ENCODE measurements at places on chromosomes 4 and X. TPM values are rescaled to one million over a fixed set of nuclear protein-coding genes. Genes with fewer than 3 reads are reported as not detected.
A peak's percentile ranks its signal among the peaks of the same experiment; 100 is the strongest.

DNA sequence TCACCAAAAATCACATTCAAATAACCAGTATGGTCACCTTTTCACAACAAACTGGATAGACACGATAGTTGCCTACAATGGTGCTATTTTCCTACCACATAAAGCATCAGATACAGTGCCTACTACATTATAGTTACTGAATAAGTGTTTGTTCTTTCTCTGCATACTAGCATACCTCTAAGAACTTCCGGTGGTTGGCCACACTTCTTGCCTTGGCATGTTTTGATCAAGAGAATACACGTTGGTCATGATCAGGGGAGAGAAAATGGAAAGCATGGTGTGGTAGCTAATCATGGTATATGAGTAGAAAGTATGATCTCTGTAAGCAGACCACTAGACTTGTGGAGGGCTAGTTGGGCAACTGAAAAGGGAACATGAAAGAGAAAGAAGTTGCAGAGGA is 322.8 kb upstream of the DIAPH2 start:
- DNase-seq: no peak

GRCh38 chr4:186924723-186925122 is 201.1 kb upstream of the FAT1 start:
- no peak for DNase-seq

Gene SPANXA2
- total RNA-seq: 0.29 TPM

Gene FUNDC1
- total RNA-seq: 10.9 TPM

DNA sequence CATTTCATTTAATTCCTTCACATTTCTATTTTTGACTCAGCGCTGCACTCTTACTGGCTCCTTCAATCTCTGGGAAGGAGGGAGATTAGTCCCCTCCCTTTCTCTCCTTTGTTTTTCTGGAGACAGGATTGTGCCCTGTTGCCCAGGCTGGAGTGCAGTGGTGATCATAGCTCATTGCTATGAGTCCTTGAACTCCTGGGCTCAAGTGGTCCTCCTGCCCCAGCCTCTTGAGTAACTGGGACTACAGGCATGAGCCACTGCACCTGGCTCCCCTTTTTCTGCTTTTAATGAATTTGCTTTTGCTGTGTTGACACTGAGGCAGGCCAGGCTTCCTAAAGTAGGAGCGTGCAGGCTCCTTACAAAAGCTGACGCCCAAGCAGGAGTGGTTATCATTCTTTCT is 10.5 kb downstream of the TBC1D14 start:
- DNase-seq: no peak

- DNase-seq: no peak
Measured at GRCh38 chrX:74449937-74450330, 28.6 kb downstream of the SLC16A2 start.

DNA sequence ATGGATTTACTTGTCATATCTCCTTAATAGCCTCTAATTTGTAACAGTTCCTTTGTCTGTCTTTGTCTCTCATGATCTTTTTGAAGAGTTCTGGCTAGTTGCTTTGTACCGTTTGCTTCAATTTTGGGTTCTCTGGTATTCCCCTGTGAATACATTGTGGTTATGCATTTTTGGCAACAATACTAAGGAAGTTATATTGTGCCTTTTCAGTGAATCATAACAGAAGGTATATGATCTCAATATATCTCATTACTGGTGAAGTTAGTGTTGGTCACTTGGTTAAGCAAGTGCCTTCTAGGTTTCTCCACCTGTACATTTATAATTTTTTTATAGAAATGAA is 48.6 kb downstream of the DCLK2 start:
- no peak for DNase-seq

DNA sequence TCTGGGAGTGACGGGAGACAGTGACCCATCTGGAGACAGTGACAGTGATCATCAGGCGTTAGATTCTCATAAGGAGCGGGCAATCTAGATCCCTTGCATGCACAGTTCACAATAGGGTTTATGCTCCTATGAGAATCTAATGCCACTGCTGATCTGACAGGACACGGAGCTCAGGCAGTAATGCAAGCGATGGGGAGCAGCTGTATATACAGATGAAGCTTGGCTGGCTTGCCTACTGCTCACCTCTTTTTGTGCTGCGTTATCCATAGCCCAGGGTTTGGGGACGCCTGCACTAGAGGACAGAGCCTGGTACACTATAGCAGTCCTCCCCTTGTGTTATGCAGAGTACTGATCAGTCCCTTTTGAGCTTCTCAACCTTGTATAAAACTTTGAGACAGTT is 23.5 kb downstream of the NFKB1 start:
- DNase-seq: no peak

DNA sequence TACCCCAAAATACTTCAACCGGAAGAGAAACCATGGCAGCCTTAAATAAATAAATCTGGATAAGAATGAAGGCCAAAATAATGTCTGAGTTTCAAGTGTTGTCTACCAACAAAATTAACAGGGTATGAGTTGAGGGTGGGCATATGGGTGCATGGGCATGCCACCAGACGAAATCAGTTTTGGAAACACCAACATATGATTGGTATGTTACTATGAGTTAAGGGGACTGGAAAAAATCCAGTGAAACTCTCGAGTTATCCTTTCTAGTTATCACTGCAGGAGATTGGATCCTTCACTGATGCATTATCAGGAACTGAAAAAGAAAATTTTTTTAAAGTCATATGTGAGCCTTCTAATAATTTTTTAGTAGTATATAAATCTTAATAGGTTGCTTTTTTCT is 32.4 kb downstream of the NOCT start:
- no peak for DNase-seq

- DNase-seq: no peak
Measured at GRCh38 chr4:112402098-112402497, 104.9 kb downstream of the ALPK1 start.

Gene GPRIN3
- total RNA-seq: under 0.01 TPM

DNA sequence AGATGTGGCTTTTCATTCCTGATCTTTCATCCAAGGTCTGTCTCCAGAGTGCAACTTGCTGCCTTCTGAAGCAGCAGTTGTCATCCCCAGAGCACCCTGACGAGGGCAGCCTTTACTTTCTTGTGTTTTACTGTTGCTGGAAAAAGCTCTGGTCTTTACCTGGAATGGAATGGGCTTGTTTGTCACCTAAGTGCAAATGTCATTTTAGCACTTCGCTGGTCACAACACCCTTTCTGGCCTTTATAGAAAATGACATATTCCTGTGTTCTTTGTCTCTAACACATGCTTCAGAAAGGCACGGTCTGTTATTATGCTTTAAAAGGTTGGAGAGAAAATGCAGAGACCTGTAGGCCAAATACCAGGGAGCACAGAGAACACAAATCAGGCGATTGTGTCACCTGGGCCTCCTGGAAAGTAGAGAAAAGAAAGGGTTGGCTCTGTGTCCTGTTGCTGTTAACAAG is 332.7 kb upstream of the IGFBP7 start:
- peak; percentile 73 for DNase-seq

DNA sequence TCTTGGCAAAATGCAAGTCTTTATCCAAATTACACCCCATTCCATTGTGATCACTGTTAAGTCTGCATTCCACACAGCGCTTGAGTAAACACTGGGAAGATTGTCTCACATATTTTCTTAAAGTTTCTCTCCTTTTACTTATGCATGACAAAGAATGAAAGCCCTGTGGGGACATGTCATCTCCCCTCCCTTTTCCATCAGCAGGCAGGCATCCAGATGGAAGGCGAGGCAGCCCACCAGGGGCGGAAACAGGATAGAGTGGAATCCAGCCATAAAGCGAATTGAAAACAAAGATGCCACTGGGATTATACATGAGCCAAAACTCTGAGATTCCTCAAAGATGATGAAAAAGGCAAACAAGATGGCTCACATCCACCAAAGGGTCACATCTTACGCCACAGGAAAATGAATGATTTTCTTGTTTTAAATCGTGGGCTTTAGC is 78.2 kb downstream of the AFAP1 start:
- DNase-seq: peak; percentile 83

Gene LGI2
- under 0.01 TPM for total RNA-seq

DNA sequence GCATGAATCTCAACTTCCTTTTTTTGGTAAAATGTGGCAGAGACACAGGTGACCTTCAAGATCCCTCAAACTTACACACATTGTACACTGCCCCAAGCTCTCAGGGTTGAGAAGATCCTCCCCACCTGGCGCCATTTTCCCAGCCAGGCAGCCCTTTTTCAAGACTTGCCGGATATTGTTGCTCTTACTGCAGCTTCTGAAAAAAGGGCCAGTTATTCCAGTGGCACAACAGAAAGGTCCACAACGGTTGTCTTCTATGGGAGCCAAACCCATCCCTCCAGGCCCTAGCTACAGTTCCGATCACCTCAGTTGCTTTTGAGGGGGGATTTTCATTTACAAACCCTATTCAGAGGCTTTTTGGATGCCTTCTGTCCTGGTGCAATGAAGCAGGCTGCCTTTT is 101.1 kb downstream of the CHIC2 start:
- no peak for DNase-seq

GRCh38 chr4:74260036-74260435 is 48.2 kb upstream of the EPGN start:
- no peak for DNase-seq

- peak; percentile 81 for DNase-seq
Measured at GRCh38 chrX:136204571-136204970, 46.6 kb downstream of the MAP7D3 start.

GRCh38 chr4:159141193-159141592 is 38.3 kb downstream of the RAPGEF2 start:
- DNase-seq: peak; percentile 62

GRCh38 chr4:169540774-169541173 is 71.6 kb downstream of the NEK1 start:
- peak; percentile 30 for DNase-seq

GRCh38 chr4:3858046-3858730 is 92.0 kb downstream of the ADRA2C start:
- peak; percentile 72 for DNase-seq

DNA sequence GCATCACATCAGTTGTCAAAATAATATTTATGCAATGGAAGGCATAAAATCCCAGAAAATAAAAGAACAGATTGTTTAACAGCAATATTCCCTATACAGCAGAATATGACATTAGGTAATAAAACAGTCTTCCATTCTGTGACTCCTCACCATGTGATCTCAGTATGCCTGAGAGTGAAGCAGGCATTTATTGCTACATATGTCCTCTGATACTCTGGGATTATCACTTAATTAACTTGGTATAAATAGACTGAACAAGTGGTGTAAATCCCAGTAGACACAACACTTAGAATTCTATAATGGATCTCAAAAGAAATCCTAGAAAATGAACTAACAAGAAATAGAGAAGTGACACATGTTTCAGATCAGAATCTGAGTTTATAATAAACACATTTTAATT is 841.3 kb downstream of the PDHA2 start:
- DNase-seq: no peak

- DNase-seq: no peak
Measured at GRCh38 chr4:24094726-24095125, 204.9 kb upstream of the PPARGC1A start.

Gene RPL10
- 1,832 TPM for total RNA-seq

Gene SPACA5
- not detected for total RNA-seq

- DNase-seq: no peak
Measured at GRCh38 chr4:40308528-40309122, 26.5 kb upstream of the CHRNA9 start.

DNA sequence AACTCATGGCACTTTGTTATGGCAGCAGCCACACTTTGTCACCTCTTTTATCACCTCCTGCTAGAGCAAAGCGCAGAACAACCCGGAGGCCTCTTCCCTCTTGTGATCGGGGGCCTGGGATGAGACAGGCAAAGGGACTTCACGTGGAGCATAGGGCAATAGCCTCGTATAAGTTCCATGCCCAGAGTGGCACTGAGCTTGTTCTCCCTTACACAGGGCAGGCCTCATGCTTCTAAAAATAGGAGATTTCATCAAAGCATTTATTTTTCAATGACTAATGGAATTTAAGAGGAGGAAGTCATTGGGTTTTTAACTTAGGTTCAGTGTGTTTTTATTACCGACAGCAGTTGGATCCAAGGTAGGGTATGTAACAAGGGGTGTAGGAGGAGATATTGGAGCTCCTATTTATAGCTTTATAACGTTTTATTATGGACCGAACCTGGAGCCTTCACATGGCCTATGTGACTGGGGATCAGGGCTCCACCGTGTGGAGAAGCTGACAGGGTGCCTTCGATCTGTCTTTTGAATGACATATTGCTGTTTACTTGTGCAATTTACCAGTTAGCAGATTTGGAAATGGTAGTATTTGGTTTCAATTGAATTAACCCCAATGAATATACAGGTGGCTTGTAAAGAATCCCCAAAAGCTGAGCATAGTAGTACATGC is 93.8 kb downstream of the SLC2A9 start:
- DNase-seq: no peak

Gene SSX5
- total RNA-seq: not detected

DNA sequence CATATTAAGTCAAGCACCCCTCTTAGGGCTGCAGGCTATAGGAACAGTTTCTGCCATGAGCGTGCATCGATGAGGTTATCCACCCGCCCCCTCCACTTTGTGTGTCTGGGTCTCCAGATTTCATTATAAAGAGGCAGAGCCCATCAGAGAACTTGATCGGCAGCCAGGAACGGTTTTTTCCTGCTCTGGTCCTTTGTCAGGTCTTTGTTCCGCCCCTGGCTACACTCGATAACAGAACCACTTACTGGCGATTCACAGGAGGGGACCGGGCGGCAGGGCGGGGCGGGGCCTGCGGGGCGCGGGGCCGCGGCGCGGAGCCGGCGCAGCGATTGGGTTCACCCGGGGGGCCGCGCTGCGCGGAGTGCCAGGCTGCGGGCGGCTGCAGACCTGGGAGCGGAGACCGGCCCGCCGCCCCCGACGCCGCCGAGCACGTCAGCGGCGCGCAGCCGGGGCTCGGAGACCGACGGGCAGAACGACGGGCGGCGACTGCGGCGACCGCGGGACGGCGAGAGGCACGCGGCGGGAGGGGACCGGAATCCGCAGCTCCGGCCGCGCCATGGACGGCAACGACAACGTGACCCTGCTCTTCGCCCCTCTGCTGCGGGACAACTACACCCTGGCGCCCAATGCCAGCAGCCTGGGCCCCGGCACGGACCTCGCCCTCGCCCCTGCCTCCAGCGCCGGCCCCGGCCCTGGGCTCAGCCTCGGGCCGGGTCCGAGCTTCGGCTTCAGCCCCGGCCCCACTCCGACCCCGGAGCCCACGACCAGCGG is at the start of gene SLC10A4:
TSS of gene SLC10A4 (plus strand) at position 338 of the 771 bp plus-strand sequence. CDS start at position 557, 219 bp downstream.
- DNase-seq: peak; percentile 79

DNA sequence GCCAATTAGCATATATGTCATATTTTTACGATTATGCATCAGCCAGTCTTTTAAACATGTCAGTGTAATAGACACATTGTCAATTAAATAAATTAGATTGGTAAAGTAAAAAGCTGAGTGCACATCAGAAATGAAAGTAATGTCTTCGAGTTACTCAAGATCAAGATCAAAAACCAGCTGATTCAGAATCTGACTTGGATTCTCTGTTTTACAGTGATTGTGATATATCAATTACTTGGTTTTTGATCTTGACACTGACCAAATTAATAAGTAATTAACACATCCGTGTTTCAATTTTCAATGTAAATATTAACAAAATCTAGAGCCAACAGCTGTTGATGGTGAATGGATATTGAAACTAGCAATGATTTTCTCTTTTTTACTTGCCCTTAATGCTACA is 311.6 kb downstream of the PDGFC start:
- no peak for DNase-seq

- DNase-seq: no peak
Measured at GRCh38 chr4:152673489-152673888, 6.3 kb downstream of the TMEM154 start.

Gene ZNF718
- total RNA-seq: 5.6 TPM

Gene DGAT2L6
- not detected for total RNA-seq

- no peak for DNase-seq
Measured at GRCh38 chrX:83108278-83108677, 399.8 kb upstream of the POU3F4 start.

Data from osteoblast (primary cell).